Posterior cingulate gyrus (tissue), 11 donors: ENCODE measurements at places on chromosomes 3 and 15.

DNA sequence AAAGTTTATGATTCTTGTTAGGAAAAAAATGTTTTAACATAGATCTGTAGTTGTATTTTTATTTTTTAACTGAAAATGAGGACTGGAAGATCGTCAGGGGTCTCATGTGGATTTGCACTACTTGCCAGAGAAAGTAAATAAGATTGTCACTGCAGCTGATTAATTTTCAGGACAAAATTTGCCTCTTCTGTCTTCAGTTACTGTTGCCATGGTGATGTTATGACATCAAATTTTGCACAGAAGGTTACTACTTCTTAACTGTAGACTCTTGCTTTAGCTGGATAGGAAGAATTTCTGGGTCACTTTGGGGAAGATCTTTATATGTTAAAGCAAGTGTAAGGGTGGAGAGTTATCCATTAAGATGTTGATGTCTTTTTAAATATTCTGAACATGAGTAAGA, 82.2 kb upstream of the WDR72 start:
- DNase-seq: no peak

DNA sequence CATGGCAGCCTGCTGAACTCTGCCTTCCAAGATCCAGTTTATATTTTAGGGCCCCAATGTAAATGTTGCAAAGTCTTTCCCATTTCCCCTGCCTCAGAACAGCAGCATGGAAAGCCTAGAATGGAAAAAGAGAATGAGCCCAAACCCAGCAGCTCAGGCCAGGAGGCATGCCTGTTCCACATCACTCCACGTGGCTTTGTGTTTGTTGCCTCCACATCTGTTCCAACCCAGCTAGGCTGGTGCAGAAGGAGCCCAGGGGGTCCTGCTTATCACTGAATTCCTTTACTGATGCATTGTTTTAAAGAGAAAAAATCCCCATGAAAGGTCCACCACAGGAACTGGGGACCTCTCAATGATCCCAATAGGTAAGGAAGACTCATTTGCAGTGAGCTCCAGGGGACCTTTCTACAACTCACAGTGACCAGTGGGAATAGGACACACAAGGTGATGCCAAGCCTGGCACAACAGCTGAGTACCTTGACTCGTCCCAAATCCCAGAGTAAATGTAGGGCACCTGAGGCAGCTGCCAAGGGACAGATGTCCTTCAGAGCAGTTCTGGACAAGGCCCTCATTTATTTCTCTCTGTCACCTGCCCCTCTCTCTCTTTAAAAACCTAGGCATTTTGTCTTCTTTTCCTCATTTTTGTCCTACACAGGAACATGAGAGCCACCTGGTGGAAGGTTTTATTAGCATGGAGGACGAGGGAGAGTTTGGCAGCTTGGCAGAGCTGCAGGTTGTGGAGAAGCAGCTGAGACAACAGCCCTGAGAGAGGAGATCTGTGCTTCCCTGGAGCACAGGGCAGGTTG, 41.7 kb upstream of the ADAMTS17 start:
- no peak for DNase-seq

- no peak for DNase-seq
Observed at GRCh38 chr15:98560338-98560737, 88.0 kb upstream of the IGF1R start.

GRCh38 chr15:40282869-40283614, at the start of gene ANKRD63:
Gene ANKRD63 (minus strand): TSS chr15:40283064. CDS start chr15:40282586, 478 bp downstream.
- peak; percentile 77 for DNase-seq

DNA sequence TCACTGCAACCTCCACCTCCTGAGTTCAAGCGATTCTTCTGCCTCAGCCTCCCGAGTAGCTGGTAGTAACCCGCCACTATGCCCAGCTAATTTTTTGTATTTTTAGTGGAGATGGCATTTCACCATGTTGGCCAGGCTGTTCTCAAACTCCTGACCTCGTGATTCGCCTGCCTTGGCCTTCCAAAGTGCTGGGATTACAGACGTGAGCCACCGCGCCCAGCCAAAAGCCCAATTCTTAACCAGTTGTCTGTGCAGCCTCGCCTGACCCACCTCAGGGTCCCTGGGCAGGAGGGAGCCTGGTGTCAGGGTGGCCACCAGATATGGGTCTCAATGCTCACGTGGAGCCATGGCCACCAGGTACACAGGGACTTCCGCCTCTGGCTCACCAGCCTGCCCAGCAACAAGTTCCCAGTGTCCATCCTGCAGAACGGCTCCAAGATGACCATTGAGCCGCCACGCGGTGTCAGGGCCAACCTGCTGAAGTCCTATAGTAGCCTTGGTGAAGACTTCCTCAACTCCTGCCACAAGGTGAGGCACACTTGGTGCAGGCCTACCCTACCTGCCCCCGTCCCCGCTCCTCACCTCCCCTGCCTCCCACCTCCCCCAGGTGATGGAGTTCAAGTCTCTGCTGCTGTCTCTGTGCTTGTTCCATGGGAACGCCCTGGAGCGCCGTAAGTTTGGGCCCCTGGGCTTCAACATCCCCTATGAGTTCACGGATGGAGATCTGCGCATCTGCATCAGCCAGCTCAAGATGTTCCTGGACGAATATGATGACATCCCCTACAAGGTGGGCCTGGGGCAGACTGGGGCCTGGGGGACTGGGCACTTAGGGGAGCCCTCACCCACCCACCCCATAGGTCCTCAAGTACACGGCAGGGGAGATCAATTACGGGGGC, 48.6 kb downstream of the SEMA3G start:
- peak; percentile 61 for DNase-seq
